Pancreas (tissue), 10 donors: ENCODE measurements at places on chromosomes 12 and 14.

GRCh38 chr12:20125276-20125798 lies 243.0 kb upstream of the PDE3A start:
- H3K36me3 ChIP-seq = no peaks in the 10 kb centered on the region
- H3K4me3 ChIP-seq = no peak overlapping the region
- H3K27ac ChIP-seq = no peak overlapping the region
- no peaks in the 10 kb centered on the region for H3K27me3 ChIP-seq
- DNase-seq = no peak

DNA sequence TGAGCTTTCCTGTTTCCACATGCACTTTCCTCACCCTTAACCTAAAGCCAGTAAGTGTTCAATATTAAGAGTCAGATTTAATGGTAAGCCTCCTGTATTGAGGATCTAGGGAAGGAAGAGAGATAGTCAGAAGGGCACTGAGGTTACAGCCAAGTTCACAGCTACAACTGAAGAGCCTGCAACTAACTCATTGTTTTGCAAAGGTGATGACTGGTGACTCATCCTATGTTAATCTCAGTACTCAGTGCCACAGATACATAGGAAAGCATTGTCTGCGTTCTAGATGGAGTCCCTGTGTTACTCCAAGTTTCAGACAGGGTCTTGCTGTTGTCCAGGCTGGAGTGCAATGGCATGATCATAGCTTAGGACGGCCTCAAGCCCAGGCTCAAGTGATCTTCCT lies 157.0 kb upstream of the RBM19 start:
- no peaks in the 10 kb centered on the region for H3K4me1 ChIP-seq
- H3K36me3 ChIP-seq = no peaks in the 10 kb centered on the region

DNA sequence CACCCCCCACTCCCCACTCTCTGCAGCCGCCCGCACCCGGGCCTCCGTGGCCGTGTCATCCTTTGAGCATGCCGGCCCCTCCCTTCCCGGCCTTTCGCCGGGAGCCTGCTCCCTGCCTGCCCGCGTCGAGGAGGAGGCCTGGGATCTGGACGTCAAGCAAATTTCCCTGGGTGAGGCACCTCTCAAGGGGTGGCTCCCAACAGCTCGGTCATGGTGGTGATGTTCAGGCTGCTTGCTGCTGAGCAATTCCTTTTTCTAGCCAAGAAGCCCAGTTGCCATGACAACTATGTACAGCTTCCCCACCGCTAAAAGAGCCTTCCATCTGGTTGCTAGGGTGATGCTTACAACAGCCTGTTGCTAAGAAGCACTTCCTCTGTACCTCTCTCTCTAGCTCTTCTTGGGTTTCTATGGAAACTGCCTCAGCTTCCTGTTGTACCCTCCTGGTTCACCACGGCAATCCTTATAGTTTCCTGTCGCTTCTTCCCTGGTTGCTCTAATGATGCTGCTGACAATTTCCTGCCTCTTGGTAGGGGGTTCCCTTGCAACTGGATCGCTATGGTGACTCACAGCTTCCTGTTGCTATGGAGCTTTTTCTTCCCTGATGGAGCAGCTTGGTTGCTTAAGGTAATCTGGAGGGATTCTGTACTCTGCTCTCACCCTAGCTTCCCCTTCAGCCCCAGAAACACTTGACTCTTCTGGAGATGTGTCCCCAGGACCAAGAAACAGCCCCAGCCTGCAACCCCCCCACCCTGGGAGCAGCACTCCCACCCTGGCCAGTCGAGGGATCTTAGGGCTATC lies 11.0 kb downstream of the ZNF219 start:
- H3K36me3 ChIP-seq = no peaks in the 10 kb centered on the region
- no peak overlapping the region for H3K4me3 ChIP-seq
- H3K27ac ChIP-seq = no peak overlapping the region
- no peaks in the 10 kb centered on the region for H3K27me3 ChIP-seq

DNA sequence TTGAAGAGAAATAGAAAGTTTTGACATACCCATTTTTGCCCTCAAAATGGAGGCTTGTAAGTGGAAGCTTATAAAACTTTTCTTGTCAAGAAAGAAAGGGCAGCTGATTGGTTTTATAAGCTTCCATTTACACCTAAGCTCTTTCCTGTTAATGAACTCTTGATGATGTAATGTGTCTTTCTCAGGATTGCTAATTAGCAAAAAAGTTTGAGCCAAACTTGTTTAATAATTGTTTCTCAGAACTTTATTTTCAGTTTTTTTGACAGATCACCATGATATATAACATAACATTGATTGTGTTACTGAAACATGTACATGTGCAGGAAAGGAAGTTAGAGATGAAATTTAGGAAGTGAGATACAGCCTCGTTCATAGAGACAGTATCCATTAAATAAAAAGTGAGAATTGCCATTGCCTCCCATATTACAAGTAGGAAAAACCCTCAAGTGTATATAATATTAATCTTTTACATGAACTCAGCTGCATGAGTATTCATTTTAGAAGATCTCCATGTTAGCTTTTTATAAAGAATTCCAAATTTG lies 26.8 kb downstream of the RIC8B start:
- no peak overlapping the region for H3K4me3 ChIP-seq
- no peaks in the 10 kb centered on the region for H3K36me3 ChIP-seq
- no peak for DNase-seq

DNA sequence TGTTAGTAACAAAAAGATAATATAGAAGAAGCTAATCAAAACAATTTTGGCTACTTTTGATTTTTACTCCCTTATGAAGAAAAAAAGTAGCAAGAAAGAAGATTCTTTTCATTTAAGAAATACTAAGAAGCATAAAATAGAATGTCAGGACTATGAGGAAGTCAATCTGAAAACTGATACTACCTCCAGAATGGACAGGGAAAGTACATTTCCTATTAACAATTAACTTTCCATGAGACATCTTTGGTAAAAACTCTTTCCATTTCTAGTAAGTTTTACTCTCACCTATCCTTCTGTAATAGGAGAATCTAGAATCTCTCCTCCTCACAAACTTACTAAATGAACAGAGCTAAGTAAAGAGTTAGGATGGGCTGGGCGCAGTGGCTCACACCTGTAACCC lies 51.3 kb upstream of the NPFF start:
- DNase-seq = no peak
- H3K4me3 ChIP-seq = no peak overlapping the region
- H3K36me3 ChIP-seq = no peaks in the 10 kb centered on the region
- peak overlapping the region; percentile 41 for H3K27ac ChIP-seq
- H3K27me3 ChIP-seq = no peaks in the 10 kb centered on the region
- no peaks in the 10 kb centered on the region for H3K4me1 ChIP-seq

DNA sequence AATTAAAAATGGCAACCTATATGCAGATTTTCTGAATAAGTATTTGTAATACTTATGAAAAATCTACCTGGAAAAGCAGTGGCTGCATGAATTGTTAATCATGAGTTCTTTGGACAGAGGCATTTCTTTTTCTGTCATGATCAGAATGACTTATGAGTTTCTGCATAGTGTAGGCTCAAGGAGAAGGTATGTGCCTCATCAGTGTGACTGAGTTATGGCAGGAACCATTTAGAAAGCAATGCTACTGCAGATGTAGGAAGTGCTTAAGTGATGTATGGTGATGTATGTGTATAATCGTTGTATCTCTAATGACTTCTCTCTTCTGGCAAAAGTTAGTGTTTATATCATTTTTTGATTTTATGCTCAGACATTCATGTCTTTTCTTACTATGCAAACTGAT lies 816.4 kb upstream of the FBXO33 start:
- no peaks in the 10 kb centered on the region for H3K4me1 ChIP-seq
- no peaks in the 10 kb centered on the region for H3K36me3 ChIP-seq
- H3K27ac ChIP-seq = no peak overlapping the region
- no peaks in the 10 kb centered on the region for H3K27me3 ChIP-seq

DNA sequence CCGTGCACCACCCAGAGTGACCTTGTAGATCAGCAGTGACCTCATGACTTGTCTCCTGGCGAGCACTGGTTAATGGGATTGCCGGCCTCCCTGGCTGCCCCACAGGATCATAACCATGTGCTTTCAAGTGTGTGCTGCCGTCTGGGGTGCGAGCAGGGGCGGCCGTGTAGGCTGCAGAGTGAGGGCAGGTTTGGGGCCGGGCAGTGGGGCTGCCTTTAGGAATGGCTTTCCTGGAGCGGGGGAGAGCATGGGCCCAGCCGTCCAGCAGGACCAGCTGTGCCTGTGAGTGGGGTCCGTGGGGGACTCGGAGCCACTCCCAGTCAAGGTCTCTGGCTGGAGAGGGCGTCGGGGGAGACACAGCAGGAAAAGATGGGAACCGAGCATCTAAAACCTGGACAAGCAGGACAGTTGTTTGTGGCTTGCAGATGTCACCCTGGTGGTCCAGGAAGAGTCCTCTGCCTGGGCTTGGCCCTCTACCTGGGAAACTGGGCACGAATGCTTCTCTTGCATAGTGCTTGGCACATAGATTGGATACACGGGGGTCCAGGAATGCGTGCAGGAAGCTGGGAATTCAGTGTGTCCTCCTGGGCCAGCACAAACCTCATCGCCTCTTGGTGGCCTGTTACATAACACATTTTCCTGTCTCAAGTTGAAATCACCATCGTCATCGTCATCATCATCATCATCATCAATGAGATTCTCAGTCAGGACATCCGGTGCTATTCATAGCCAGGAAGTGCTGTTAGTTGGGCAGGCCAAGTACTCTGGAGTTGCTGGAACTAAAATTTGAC lies 96.0 kb downstream of the ADGRD1 start:
- H3K36me3 ChIP-seq = no peaks in the 10 kb centered on the region
- H3K27ac ChIP-seq = no peak overlapping the region
- DNase-seq = no peak
- no peaks in the 10 kb centered on the region for H3K4me1 ChIP-seq
- H3K27me3 ChIP-seq = no peaks in the 10 kb centered on the region

DNA sequence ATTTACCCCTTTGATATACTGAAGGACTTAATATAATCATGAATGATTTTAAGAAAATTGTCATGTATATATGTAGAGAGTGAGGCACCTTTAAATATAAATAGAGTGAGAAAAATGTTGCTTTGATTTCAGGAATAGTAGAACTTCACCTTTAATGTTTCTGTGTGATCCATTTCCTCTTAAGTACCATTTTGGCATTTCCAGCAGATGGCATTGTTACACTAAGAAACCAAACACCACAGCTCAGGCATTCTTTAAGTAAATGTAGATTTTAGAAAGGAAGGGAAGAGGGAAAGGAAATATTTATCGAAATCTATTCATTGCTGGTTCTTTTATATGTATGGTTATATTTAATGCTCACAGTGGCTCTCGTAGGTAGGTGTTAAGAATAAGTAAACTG lies 556.7 kb upstream of the FBXO33 start:
- DNase-seq = no peak

GRCh38 chr14:76550534-76550933 lies 174.6 kb downstream of the ESRRB start:
- H3K4me3 ChIP-seq = no peak overlapping the region
- no peak overlapping the region for H3K27ac ChIP-seq
- no peak for DNase-seq
- H3K27me3 ChIP-seq = no peaks in the 10 kb centered on the region
- H3K36me3 ChIP-seq = no peaks in the 10 kb centered on the region

DNA sequence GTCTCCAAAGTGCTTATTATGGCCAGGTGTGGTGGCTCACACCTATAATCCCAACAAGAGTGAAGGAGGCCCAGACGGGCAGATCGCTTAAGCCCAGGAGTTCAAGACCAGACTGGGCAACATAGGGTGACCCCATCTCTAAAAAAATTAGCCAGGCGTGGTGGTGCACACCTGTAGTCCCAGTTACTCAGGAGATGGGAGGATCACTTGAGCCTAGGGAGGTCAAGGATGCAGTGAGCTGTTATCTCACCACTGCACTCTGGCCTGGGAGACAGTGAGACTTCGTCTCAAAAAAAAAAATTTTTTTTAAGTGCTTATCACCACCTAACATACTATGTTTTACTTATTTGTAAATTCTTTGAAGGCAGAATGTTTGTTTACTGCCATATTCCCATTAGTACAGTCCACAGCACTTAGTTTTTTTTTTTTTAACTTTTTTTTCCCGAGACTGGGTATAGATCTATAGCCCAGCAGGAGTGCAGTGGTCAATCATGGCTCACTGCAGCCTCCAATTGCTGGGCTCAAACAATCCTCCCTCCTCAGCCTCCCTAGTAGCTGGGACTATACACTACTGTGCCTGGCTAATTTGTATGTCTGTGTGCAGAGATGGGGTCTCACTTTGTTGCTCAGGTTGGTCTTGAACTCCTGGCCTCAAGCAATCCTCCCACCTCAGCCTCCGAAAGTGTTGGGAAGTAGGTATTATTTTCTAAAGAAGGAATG lies 4.7 kb upstream of the KANSL2 start:
- H3K4me1 ChIP-seq = no peaks in the 10 kb centered on the region
- no peak overlapping the region for H3K27ac ChIP-seq
- no peaks in the 10 kb centered on the region for H3K36me3 ChIP-seq
- no peak for DNase-seq
- no peak overlapping the region for H3K4me3 ChIP-seq

- H3K4me3 ChIP-seq = no peak overlapping the region
- DNase-seq = no peak
- no peaks in the 10 kb centered on the region for H3K4me1 ChIP-seq
- H3K27me3 ChIP-seq = no peaks in the 10 kb centered on the region
Observed at GRCh38 chr12:42648061-42648460, 58.5 kb upstream of the PRICKLE1 start.

DNA sequence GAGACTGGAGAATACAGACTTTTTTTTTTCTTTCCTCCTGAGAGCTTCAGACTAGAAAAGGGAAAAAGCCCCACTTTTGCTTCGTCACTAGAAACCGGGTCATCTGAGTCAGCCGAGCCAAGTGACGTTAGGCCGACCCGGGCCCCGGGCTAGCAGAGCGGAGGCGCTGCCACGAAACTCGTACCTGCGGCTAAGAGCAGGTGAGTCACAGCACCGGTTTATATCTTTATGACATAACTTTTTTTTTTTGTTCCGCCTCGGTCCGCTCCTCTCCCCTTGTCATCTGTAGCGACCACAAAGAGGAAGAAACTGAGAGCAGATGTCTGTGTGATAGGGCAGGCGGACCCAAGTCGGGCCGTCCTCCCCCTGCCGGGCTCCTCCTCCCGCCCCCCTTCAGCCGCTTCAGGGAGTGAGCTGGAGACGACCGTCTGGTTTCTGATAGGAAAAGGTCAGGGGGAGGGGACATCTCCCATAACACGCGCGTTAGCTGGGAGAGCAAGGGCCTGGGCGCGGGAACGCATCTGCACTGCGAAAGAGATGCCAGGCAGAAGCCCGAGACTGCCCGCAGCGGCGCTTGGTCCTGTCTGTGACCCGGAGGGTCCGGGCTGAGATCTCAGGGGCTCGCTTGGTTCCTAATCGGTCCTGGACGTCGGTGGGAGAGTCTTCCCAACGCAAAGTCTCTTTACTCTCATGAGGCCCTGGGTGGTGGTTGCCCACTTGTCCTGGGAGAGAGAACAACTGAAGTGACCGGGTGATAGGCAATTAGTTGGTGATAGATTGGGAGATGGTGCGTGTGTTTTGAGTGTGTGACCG lies 586 bp downstream of the TTC6 start:
- H3K4me3 ChIP-seq = peak overlapping the region; percentile 39
- DNase-seq = peak; percentile 31
- no peak overlapping the region for H3K27ac ChIP-seq
- H3K36me3 ChIP-seq = no peaks in the 10 kb centered on the region

DNA sequence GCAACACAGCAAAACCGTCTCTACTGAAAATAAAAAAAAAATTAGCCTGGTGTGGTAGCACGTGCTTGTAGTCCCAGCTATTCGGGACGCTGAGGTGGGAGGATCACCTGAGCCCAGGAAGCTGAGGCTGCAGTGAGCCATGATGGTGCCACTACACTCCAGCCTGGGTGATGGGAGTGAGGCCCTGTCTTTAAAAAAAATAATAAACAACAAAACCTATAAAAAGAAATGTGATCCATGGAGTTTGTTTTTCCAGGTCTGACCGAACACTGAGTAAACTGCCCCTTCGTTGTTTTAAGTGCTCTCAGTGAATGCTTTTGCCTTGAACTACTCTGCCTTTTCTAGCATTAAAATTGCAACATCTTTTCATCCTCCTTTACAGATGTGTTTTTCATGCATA lies 76.8 kb downstream of the TESC start:
- H3K27me3 ChIP-seq = no peaks in the 10 kb centered on the region
- peaks cover 10% of the 10 kb centered on the region for H3K4me1 ChIP-seq
- no peak for DNase-seq
- no peak overlapping the region for H3K27ac ChIP-seq
- H3K4me3 ChIP-seq = no peak overlapping the region
